Activated CD4-positive, alpha-beta T cell treated with anti-CD3 and anti-CD28 coated beads, Interleukin-10, Interleukin-2, amounts not matched to agents 100 ng/mL and 50 ng/mL, durations not matched to agents 16 hours and 8 hours (primary cell): ENCODE measurements at places on chromosomes 1 and 21.
A peak's percentile ranks its signal among the peaks of the same experiment; 100 is the strongest.

DNA sequence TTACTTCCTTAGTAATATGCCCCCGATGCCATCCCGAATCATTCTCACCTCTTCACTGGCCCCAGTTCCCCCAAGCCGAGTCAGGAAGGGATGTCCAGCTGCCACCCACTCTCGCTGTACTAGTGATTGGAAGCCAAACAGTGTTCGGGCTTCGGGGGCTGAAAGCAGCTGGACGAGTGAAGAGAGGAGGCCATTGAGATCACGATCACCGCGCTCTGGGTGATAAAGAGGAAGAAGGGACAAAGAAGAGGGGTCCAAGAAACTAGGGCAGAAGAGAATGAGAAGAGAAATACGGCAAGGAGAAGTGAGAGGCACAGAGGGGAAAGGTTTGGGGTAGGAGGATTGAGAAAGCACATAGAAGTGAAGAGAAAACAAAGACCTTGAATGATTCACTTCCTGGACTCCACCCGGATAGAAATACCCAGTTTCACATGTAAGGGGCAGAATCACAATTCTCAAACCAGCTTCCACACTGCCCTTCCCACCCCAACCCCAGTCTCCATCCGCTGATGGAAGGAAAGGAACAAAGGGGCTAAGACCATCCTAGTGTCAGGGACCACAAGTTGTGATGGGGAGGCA lies 3.7 kb upstream of the SF3B4 start:
- no peak for DNase-seq

GRCh38 chr21:31910074-31910470 lies 37.3 kb downstream of the HUNK start:
- no peak for DNase-seq

- DNase-seq = peak; percentile 79
Measured at GRCh38 chr1:37486680-37487618, 12.6 kb downstream of the ZC3H12A start.

- DNase-seq = no peak
Measured at GRCh38 chr1:76230842-76231281, 156.3 kb downstream of the ST6GALNAC3 start.

DNA sequence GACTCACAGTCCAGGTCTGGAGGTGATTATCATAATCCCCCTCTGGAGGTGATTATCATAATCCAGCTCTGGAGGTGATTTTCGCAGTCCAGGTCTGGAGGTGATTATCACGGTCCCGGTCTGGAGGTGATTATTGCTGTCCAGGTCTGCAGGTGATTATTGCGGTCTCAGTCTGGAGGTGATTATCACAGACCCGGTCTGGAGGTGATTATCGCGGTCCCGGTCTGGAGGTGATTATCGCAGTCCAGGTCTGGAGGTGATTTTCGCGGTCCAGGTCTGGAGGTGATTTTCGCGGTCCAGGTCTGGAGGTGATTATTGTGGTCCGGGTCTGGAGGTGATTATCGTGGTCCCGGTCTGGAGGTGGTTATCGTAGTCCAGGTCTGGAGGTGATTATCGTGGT lies 76.6 kb downstream of the SDCCAG8 start:
- DNase-seq = no peak

DNA sequence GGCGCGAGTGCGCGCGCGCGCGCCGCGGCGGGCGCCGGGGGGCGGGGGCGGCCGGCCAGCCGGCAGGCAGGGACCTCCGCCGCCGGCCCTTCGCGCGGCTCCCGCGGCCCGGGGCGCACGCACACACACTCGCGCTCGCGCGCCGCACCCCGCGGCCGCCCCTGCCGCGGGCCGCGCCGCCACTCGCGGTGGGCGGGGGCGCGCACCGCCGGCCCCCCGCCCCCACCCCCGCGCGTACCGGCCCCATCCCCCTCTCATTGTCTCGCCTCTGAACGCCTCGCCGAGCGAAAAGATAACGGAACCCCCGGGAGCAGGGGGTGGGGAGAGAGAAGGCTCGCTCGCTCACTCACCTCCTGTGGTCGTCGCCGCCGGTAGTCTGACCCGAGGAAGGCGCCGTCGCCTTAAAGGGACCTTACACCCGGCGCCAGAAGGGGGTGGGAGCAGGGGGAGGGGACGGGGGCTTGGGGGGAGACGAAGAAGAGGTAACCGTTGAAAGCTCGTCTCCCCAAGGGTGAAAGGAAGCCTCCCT lies 428 bp downstream of the POGZ start:
- DNase-seq = peak; percentile 52
